ENCODE measurements at places on chromosomes 3 and 15. TPM values are rescaled to one million over a fixed set of nuclear protein-coding genes. Genes with fewer than 3 reads are reported as not detected.

- DNase-seq = no peak
Observed at GRCh38 chr3:171398343-171398742, 61.9 kb downstream of the TNIK start.

- no peak for DNase-seq
Observed at GRCh38 chr15:80020731-80021130, 38.7 kb upstream of the ZFAND6 start.

- DNase-seq = no peak
Observed at GRCh38 chr3:31728403-31728802, 195.7 kb downstream of the STT3B start.

- DNase-seq = no peak
Observed at GRCh38 chr3:130459944-130460343, 57.0 kb upstream of the COL6A6 start.

KIF23 gene
- 19.5 TPM for total RNA-seq

ATP8B4 gene
- total RNA-seq = 10.5 TPM
